GM20000 (cell line): ENCODE measurements at places on chromosomes 2 and 18.

GRCh38 chr18:30094556-30094955, 948.0 kb downstream of the DSC3 start:
- no peak for DNase-seq

- DNase-seq: no peak
Observed at GRCh38 chr2:232347369-232347768, 31.2 kb upstream of the ALPP start.

GRCh38 chr18:30451981-30452380, 590.6 kb downstream of the DSC3 start:
- no peak for DNase-seq

- DNase-seq: no peak
Observed at GRCh38 chr2:207815254-207815653, 45.5 kb upstream of the FZD5 start.

DNA sequence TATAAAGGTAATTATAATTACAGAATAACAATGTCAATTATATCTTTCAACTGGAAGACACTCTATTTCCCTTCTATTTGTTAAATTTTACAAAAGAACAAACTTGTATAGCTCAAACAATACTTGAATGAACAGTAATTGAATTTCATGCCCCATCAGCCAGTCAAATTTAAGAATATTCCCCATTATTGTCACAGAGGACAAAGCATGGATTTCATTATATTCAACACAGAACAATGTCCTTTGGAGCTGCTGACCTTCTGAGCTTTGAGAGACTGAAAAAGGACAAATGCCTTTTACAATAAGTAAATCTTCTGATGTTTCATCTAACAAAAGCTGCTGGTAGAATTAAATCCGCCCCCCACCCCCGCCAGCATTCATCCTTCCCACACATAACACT, 187.5 kb upstream of the MC4R start:
- no peak for DNase-seq

- DNase-seq: no peak
Observed at GRCh38 chr18:60202708-60203107, 169.9 kb downstream of the MC4R start.

DNA sequence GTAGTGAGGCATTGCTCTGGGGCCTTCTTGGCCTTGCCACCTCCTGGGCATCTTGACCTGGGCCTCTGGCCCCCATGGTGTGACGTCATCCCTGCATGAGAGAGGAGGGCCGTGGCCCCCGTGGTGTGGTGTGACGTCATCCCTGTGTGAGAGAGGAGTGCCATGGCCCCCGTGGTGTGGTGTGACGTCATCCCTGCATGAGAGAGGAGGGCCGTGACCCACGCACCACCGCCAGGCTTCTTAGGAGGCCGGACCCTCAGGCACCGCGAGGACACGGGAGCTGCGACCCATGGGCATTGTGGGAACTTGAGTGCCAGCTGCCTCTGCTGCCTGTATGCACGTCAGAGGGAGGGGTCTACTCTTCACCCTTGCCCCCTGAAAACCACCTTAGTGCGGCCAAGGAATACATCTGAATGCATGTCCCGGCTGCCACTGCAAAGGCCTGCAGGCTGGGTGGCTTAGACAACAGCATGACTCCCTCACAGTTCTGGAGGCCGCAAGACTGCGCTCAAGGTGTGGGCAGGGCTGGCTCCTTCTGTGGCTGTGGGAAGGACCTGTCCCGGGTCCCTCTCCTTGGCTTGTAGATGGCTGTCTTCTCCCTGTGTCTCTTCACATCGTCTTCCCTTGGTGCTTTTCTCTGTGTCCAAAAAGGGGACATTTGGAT, 20.8 kb upstream of the OTOS start:
- no peak for DNase-seq

- peak; percentile 54 for DNase-seq
Observed at GRCh38 chr18:3541549-3542386, 91.8 kb downstream of the TGIF1 start.

- DNase-seq: peak; percentile 79
Observed at GRCh38 chr18:80171054-80171872, 62.2 kb downstream of the ADNP2 start.

GRCh38 chr18:11995445-11996189, 14.3 kb downstream of the IMPA2 start:
- peak; percentile 84 for DNase-seq

DNA sequence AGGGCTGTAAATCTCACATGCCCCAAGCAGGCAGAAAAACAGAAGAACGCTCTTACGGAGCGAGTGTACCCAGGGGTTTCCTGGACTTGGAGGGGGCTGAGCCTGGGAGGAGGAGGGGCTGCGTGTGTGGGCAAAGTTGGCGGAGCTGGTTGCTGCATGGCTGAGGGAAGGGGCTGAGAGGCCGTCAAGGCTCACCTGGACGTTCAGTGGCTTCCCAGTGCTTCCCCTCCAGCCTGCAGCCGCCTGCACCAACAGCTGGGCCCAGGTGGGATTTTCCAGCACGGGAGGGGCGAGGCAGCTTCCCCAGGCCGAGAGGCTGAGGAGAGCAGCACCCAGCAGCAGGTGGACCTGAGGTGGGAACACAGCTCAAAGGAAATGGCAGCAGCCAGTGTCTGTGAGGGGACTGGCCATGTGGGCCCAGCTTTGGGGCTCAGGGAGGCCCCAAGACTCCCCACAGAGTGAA, 70.6 kb upstream of the CTDP1 start:
- DNase-seq: no peak

DNA sequence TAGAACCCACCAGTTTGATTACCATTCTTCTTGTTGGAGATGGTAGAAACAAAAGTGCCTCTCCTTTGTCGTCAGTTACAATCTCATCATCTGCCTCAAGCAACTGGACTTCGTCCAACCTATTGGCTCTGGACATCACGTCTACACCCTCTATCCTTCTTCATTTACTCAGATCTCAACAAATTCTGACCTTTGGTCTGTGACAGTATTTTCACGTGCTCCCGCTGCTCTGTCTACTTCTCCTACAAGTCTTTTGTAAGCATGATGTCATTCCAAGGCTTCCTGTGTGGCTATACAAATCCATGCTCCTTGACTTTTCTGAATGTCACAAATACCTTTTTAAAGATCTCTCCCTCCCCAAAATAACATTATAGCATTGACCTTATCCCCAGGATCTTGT, 43.0 kb upstream of the PID1 start:
- no peak for DNase-seq

GRCh38 chr2:28373854-28374253, 18.8 kb upstream of the FOSL2 start:
- DNase-seq: no peak

DNA sequence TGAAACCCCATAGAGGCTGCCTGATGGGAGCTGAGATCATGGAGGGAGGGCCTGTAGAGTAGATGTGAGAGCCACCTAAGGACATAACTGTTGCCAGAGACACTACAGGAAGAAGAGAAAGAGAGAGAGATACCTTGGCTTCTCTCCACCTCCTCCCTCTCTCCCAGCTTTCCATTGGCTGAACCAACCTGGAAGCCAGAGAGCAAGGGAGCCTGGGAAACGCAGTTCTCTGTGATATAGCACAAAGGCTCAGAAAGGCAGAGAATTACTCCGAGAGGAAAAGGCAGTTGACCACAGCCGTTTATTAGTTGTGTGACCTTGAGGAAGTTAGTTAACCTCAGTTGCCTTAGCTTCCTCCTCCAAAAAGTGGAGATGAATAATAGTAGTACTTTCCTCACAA, 37.7 kb upstream of the MAT2A start:
- DNase-seq: no peak

GRCh38 chr18:37299471-37300304, 265.9 kb downstream of the CELF4 start:
- DNase-seq: no peak

DNA sequence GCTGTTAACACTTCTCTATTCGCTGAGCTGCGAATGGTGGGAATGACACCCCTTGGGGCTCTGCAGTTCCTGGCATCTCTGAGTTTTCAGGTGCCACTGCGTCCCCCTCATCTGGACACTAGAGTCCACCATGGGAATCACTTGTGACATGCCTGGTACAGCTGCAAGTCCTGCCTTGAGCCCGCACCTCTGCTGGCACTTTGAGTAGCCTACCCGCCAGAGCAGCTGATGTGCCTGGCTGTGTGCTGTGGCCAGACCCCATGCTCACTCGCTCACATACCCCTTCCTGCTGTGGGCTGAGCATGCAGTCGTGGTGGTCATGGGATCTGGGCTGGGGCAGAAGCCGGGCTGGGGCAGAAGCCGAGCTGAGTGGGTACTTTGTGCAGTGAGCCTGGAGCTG, 117.6 kb downstream of the RND3 start:
- DNase-seq: no peak

DNA sequence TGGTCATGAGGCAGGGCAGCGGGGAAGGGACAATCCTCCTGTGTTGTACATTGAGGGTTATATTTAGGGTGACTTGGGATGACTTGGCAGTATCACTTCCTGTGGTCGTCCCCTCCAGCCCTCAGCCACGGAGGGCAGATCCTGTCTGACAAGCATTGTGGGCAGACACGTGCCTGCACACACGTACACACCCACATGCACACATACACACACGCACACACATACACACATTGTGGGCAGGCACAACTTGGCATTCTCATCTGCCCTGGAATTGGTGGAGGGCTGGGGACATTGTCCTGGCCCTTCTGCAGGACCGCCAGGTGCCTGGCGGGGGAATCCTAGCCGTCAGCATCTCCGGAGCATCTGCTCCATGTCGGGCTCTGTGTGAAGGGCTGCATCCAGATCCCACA, 47.6 kb downstream of the ODC1 start:
- DNase-seq: peak; percentile 64

DNA sequence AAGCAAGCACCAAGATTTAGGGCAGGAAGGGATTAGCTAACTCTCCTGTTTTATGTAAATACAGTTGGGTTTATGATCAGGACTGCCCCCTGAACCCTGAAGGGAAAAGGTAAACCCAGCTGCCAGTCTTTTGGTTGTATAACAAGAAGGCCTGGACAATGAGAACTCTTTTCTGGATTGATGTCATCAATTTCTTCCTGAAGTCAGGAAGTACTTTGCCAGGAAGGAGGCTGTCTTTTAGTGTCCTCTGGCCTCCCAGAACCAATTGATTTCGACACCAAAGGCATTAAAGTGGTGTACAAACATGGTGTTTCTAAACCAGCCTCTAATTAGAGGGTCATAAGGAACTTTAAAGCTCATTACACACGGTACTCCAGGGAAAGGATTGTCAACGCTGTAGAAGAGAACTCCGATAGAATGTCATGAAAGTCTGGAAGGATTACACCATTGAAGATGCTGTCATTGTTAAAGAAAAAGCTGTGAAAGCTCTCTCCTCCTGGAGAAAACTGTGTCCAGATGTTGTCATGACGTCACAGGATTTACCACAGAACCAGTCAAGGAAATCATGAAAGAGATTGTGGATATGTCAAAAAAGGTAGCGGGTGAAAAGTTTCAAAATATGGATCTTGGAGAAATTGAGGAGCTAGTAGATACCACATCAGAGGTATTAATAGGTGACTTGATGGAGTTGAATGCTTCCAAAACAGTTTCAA, 78.8 kb downstream of the ANKRD12 start:
- DNase-seq: no peak

- DNase-seq: no peak
Observed at GRCh38 chr2:218006741-218007140, 3.9 kb upstream of the TNS1 start.

DNA sequence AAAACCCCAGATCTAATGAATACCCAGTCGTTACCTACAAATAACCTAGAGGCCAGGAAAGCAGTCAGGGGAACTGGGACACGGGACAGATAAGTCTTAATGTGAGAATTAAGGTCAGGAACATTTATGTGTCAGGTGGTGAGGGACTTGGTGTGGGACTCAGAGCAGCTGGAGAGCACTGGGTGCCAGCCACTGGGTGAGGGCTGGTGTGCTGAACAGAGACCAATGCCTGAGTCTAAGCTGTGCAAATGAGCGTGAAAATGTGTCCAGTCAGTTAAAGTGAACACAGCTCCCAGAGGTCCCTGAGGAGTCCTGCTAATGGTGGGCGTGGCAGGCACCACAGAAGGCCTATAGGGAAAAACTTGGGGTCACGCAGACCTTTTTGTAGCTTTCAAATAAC, 225.9 kb downstream of the C1D start:
- no peak for DNase-seq

DNA sequence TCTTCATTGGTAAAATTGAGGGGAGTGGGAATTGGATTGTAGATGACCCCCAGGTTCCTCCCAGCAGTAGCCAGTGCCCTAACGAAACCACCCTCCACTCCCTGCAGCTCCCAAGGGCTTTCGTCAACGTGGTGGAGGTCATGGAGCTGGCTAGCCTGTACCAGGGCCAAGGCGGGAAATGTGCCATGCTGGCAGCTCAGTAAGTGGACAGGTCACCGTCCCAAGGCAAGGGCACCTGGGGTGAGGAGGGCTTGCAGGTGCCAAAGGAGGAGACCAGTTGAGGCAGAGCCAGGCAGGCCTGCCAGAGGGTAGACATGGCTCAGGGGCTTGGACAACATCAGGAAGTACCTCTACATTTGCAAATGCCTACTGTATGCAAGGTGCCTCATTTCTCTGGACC, 122.6 kb upstream of the PPP1CB start:
- DNase-seq: no peak

GRCh38 chr2:197931661-197932312, 127.4 kb downstream of the PLCL1 start:
- DNase-seq: no peak

GRCh38 chr2:171793691-171794678, 100.1 kb downstream of the SLC25A12 start:
- DNase-seq: no peak

GRCh38 chr2:53188851-53189510, 578.6 kb upstream of the CHAC2 start:
- no peak for DNase-seq

GRCh38 chr2:182324665-182325064, 102.2 kb downstream of the PDE1A start:
- no peak for DNase-seq
